ENCODE measurements at places on chromosomes 1 and 21.

DNA sequence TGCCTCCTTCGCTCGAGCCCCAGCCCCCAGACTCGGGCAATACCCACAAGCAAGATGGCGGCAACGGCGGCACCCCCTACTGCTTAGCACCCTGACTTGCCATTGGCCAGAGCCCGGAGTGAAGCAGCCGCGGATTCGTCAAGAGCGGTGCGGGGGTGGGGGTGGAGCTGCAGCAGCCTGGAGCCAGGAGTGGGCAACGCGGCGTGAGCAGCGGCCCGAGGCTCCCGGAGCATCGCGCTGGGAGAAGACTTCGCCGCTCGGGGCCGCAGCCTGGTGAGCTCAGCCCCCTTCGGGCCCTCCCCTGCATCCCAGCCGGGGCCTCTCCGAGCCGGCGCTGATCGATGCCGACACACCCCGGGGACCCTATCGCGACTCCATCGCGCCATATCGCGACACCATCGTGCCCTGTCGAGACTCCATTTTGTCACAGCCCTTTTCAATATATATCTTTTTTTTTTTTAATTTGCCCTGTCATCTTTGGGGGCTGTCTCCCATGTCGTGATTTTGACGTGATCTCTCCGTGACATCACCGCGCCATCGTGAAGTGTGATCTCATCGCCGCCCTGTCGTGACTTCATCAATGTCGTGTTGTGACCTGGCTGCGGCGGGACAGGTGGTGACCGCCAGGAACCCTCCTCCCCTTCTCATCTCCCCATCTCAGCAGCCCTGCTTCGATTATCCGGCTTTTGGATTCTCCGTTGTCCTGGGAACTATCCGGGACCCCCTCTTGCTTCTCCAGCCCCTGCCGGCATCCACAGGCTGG, at the start of gene NCDN:
Gene NCDN (plus strand): TSS at position 189 of the 763 bp plus-strand sequence. CDS start 392 bp downstream, at position 581.
- DNase-seq: peak; percentile 98

- no peak for DNase-seq
Observed at GRCh38 chr1:228429007-228429406, 12.3 kb upstream of the TRIM17 start.

- DNase-seq: no peak
Observed at GRCh38 chr1:91605566-91605965, 104.9 kb downstream of the CDC7 start.

- no peak for DNase-seq
Observed at GRCh38 chr1:112779665-112780526, 64.8 kb upstream of the PPM1J start.

GRCh38 chr1:11858968-11859871, 475 bp upstream of the NPPB start:
- DNase-seq: peak; percentile 88

DNA sequence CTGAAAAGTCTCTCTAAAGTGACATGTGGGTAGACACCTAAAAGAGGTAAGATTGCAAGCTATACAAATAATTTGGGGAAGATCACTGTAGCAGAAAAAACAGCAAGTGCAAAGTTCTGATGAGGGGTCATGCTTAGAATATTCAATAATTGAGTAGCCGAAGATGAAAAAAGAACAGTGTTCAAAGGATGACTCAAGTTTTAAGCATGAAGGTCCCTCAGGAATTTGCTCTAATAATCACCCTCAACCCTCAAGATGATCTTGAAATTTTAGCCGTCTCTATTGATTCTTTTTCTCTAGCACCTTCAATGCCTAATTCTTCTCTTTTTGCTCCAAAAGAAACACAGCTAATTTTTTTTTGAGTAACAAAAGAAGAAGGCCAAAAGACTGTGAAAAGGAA, 190.6 kb upstream of the ZNHIT6 start:
- no peak for DNase-seq

DNA sequence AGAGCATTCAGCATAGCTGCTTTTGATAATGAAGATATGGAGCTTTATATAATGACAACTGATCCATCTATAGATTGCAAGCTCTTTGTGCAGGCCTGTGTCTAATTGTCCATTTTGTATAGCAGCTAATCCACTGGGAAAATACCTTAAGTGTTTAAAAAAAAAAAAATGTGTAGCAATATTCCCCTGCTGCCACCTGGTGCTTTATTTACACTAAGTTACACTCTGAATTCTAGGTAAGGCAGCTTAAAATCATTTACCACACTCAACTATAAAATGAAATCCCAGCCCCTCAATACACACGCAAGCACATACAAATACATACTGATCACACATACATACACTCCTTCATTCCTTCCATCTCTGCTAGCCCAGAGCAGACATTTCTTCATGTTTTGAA, 49.1 kb upstream of the BCL9 start:
- no peak for DNase-seq

DNA sequence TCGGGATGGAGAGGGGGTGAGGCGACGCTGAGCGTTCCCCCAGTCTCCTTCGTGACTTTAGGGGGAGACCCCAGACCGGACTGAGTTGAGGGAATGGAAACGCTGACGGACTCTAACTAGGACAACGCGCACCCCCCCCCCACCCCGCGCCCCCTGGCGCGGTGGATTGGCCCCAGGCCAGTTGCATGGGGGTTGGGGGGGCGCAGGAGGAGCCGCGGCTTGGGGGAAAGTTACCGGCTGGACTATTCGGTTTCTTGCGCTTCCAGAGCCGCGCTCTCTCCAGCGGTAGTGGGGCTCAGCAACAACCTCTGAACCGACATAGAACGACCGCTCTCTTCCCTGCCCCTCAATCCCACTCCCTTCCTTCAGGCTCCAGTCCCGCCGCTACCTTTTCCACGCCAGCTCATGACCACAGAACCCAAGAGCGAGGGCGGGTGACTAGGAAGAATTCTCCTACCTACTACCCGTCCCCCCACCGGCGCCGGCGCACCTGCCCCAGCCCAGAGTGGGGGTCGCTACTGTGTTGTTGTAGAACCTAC, 694 bp downstream of the ZBTB7B start:
- peak; percentile 31 for DNase-seq

DNA sequence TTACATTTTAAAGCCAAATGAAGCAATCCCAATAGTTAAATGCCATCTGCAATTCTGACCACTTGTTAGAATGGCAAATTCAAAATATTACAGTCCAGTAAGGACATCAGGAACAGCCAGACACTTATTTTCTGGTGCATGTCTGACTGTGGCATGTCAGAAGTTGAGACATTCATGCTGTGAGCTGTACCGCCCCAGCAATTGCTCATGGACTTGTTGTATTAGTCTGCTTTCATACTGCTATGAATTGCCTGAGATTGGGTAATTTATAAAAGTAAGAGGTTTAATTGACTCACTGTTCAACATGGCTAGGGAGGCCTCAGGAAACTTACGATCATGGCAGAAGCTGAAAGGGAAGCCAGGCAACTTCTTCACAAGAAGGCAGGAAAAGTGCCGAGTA, 19.1 kb downstream of the DDAH1 start:
- no peak for DNase-seq

- DNase-seq: no peak
Observed at GRCh38 chr1:33685256-33685655, 178.6 kb upstream of the HMGB4 start.

DNA sequence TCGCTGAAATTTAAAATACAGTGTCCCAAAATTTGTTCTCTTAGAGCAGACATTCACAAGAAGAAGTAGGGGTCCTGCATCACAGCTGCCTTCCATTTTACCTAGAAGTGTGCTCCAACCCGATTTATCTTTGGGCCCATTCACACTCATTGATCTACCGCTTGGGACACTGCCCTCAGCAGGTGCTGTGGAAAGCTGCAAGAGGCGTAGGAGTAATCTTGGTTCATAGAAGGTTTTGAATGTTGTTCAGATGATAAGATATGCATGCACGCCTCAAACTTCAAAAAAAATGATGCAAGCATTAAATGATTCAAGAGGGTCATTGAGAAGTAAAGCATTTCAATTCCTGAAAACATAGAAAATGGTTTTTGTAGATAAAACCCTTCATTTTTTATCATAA, 18.6 kb upstream of the C1orf105 start:
- no peak for DNase-seq

GRCh38 chr1:212040629-212041412, 5.3 kb downstream of the DTL start:
- DNase-seq: no peak

- peak; percentile 59 for DNase-seq
Observed at GRCh38 chr1:115782571-115783281, 14.2 kb upstream of the CASQ2 start.

- no peak for DNase-seq
Observed at GRCh38 chr1:117388328-117388727, 21.1 kb downstream of the MAN1A2 start.

GRCh38 chr1:12052008-12052573, 11.0 kb upstream of the TNFRSF8 start:
- peak; percentile 50 for DNase-seq

GRCh38 chr1:177246710-177247580, 76.2 kb downstream of the BRINP2 start:
- DNase-seq: no peak

- no peak for DNase-seq
Observed at GRCh38 chr1:9111957-9112356, 16.9 kb downstream of the GPR157 start.

- no peak for DNase-seq
Observed at GRCh38 chr21:24881506-24881905, 725.8 kb downstream of the MRPL39 start.

- no peak for DNase-seq
Observed at GRCh38 chr1:156429313-156430060, 60.5 kb downstream of the RHBG start.

GRCh38 chr21:40845441-40845995, 1.4 kb downstream of the DSCAM start:
- no peak for DNase-seq

GRCh38 chr1:243346016-243346415, 90.2 kb downstream of the SDCCAG8 start:
- no peak for DNase-seq

GRCh38 chr1:157101149-157101548, 1.5 kb upstream of the ETV3L start:
- DNase-seq: no peak

- DNase-seq: no peak
Observed at GRCh38 chr1:116972674-116973030, 28.9 kb upstream of the CD101 start.

GRCh38 chr1:221439008-221439746, 302.7 kb downstream of the DUSP10 start:
- peak; percentile 89 for DNase-seq
